ENCODE measurements at places on chromosomes 6 and 20.

DNA sequence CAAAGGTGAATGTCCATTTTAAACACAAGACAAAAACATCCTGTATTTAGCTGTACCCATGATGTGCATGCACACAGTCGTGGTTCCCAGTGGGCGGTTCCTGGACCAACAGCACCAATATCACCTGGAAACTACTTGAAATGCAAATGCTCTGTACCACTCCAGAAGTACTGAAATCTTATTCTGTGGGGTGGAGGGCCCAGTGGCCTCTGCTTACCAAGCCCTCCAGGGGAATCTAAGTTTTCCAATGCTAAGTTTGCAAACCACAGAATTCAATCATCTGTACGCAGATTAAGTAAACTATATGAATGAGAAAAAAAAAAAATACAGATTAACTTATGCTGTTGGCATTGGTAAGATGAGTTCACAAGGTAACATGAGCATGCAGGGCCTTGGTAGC, 14.1 kb downstream of the TRMT6 start:
- no peak for DNase-seq

- DNase-seq = no peak
Measured at GRCh38 chr6:3482869-3483268, 26.0 kb upstream of the SLC22A23 start.

DNA sequence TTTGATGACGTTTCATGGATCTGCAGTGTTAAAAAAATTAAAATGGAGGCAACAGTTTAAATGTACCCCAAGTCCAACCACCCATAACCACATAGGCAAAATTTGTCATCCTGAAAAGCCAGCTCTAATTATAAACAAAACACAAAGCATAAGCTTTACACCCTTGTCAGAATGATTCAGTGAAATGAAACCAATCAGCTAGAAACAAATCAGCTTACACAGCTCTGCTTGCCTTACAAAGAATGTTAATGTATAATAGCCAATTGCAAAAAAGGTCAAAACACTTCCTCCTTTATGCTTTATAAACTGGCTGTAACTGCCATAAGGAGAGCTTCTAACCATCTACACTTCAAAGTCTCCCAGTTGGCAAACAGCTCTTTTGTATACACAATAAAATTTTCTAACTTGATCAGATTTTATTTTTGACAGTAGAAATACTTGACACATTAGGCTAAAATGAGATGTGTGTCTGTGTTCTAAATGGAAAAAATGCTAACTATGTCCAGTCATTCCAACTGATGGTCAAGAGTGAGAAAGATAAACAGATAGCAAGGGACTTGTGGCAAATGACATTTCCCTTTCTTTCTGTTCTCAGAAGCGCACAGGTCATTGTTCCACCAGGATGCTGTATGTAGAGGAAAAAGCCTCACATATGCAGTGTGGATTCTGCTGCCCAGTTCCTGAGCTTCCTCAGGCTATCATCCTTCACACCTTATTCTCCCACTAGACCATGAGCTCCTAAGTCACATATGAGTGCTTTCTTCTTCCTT, 344.3 kb upstream of the ID4 start:
- DNase-seq = no peak

DNA sequence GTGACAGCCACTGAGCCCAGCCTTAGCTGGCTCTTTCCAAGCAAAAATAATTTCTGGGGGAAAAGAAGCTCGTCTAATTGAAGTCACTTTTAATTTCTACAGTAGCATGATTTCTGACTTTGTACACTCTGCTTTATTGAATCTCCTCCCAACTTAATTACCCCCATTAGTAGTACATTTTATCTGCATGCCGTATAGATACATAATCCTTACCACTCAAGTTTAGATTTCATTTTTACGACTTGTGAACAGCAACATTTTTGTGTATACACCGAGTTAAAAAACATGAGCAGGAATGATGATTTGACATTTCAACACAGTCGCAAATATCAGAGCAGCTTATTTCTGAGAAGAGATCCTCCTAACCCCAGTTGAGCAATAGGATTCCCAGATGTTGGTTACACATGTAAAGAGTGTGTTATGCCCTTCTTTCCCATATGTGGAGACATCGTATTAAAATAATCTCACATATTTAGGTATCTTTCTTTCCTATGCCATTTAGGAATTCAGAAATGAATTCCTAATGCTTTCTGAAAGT, 127.3 kb upstream of the MTHFD1L start:
- DNase-seq = no peak

GRCh38 chr6:160218810-160219209, 39.8 kb downstream of the SLC22A2 start:
- DNase-seq = no peak

DNA sequence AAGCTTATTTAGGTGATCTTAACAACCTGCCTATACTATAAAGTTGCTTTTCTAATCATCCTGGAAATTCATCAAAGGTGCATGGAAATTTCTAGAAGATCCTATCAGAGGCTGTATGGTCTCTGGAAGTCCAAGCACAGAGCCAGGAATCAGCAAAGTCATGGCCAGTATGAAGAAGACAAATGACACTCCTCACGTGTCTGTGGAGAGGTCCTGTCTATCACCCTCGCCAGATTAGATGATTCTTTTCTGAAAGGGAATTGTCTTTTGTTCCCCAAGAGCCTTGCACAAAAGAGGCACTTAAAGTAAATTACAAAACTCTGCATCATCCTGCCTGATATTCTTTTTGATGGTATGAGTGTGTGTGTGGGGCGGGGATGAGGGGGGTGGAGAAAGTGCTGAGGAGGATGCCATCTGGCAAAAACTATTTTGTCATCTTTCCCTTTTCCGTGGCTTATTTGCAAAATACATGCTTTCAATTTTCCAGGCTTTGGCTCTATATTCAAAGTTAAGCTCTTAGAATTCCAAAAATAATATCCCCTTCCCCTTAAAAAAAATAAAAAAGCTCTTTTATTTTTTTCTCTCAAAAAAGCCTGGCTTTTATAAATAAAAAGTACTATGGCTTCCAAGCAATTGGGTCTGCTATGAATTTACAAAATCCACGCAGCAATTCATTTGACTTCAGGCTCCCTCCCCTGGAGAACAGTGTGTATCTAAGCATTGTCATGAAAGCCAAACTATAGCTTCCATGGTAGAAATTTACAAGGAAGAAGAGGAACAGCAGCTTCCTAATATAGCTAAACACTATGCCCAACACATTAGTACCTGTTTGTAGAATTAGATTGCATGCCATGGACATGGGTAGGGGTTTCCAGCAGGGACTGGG, 185.2 kb upstream of the ARG1 start:
- no peak for DNase-seq

DNA sequence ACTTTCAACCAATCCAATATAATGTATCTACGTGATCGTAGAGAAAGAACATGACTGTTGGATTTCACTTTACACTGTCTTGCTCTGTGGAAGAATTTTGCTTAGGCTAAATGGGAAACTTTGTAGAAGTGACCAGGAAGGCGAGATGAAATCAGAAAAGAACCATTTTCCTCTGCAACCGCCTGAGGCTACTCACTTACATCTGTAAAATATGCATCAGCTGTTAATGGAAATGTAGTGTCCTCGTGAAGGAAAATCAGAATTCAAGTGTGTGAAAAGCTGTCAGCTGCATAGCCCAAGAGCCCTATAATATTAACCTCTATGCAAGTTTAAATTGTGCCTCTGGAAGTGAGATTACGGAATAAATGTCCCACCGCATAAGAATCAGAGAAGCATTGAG, 277.9 kb downstream of the C6orf118 start:
- no peak for DNase-seq

- no peak for DNase-seq
Measured at GRCh38 chr6:156780962-156781853, 4.0 kb downstream of the ARID1B start.

DNA sequence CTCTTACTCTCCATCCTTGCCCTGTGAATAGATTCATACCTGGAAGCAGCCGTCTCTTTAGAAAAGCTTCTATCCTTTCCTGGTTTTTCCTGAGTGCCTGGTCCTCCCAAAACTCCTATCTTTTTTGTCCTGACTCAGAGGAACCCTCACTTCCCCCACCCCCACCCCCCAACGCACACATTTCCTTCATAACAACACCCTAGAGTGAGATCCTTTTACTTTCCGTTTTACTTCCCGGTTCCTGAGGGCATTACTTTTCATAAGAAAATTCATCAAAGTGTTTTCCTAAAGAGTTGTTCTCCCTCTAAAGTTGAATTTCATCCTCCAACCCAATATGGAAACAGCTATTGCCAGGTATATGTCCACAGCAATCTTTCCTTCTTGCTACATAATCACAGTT, 327.0 kb downstream of the NRN1 start:
- DNase-seq = no peak

- no peak for DNase-seq
Measured at GRCh38 chr6:19301980-19302379, 535.2 kb upstream of the ID4 start.

- DNase-seq = no peak
Measured at GRCh38 chr6:152952866-152953509, 29.9 kb downstream of the FBXO5 start.

- DNase-seq = no peak
Measured at GRCh38 chr6:29610540-29610939, 22.4 kb downstream of the GABBR1 start.

DNA sequence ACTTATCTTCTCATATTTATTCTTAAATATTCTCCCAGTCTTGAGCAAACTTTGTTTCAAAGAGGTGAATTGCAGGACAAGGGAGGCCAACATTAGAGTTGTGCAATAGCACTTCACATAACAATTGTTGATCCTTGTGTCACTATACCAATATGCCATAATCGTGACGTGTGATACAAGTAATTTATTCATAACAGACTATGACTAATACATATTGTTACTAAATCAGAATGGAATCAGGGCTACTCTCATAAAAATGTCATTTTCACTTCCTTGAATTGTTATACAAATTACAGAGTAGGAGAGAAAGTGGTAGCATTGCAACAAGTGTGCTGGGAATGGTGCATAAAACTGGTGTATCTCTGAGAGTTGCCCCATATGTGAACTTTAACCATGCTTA, 37.2 kb upstream of the PLCB1 start:
- DNase-seq = no peak

DNA sequence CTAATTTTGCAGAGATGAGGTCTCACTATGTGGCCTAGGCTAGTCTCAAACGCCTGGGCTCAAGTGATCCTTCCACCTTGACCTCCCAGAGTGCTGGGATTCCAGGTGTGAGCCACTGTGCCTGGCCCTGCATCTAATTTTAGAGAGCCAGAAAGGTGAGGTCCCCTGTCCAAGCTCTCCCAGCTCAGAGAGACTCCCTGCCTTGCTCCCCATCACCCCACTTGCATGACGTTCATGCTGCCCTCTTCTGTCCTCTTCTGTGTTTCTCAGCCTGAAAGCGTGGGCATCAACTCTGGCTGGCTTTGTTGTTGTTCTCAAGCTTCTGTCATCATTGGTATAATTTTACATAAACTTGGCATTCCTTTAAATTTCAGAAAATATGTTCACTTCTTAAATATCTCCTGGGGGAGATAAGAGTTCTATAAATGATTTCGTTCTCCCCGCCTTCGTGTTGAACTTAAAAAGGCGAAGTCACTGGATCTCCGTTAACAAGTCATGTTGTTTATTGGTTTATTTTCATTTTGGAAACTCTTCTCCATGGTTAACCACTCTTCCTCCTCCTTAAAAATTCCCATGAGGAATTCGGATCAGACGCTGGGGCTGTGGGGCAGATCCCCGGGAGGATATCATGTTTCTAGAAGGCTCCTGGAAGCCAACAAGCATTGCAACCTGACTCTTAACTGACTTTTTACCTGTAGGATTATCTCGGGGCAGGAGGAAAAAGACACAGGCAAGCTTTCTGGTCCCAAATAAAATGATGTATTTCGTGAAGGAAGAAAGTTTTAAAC, 13.2 kb upstream of the PARD6B start:
- DNase-seq = no peak

- DNase-seq = no peak
Measured at GRCh38 chr6:116393430-116393829, 22.7 kb downstream of the DSE start.

GRCh38 chr6:99184696-99185095, 164.8 kb downstream of the FAXC start:
- no peak for DNase-seq

- no peak for DNase-seq
Measured at GRCh38 chr6:411402-412145, 20.0 kb downstream of the IRF4 start.

- DNase-seq = no peak
Measured at GRCh38 chr6:43978473-43979346, 148.5 kb downstream of the MRPL14 start.

- DNase-seq = peak; percentile 19
Measured at GRCh38 chr6:157982102-157982562, 469 bp downstream of the SYNJ2 start.

DNA sequence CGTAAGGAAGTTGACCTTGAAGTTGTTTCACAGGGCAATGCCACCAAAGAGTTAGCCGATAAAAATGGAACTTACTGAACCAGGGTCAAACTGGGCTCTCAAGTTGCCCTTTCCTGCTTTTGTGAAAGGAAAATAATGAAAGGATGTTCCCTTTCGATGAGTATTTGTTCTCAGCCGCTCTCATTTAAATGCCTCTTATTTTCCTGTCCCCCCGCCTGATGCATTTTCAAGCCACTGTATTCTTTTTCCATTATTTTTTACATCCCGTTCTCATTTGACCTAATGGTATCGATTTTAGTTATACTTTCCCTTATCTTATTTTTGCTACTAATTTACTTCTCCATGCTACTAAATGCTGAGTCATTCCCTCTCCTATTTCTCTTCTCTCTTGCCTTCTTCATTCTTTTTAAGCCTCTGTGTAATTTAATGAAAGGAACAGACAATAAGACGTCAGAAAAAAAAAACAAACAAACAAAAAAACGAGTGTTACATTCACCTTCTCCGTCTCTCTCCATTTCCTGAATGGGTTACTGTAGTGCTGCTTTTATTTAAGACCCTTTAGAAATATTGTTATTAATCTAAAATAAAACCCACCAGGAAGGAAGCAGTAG, 655 bp upstream of the NDUFAF4 start:
- DNase-seq = no peak

DNA sequence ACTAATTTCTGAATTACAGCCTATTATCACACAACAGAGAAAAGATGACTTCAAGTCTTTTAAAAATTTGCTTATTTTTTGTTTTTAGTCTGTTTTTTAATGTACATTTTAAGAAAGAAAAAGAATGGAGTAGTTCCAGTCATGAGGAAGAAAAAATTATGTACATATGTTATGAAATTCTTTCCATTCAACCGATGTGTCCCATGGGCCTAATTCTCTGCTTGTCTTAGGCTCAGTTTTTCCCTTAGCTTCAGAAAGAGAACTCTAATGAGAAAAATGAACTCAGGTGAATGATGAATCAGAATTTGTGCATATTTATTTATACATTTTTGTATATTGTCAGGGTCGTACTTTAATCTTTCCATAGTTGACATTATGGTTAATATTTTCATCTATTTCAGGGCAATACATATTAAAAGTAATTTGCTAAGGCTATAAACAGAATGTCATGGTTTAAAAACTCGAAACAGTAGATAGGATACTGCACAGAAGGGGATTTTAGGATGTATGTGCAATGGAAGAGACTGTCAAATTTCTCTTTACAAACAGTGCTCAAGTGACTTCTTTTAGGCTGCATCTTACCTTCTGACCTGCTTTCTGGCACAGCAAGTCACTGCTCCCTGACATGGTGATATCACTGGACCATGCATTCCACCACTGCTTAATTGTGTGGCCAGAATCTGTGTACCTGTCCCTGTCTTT, 153.1 kb downstream of the EPHA7 start:
- DNase-seq = no peak

Measured in activated gamma-delta T cell (primary cell).